ENCODE measurements at places on chromosomes 1 and 21.

- peak; percentile 10 for DNase-seq
These were observed 193.6 kb downstream of the RPS6KC1 start for GRCh38 chr1:213244664-213245091.

DNA sequence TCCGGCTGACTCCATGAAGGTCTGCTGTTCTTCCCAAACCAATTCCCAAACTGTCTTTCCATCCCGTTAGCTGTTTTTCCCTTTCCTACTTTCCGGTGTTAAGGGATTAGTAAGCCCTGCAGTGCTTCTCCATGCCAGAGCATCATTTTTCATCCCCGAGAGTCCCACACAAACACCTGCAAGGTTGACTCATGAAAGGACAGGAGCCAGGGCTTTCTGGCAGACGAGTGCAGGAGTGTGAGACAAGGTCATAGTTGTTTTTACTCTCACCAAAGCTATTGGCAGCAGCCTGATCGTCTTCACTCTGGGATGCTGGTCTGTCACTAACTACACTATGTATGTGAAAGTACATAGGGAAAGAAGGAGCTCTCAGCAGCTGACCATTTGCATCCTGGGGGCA, 10.2 kb upstream of the BECN2 start:
- DNase-seq, result no peak

GRCh38 chr1:29043274-29043965, 80.3 kb downstream of the TMEM200B start:
- no peak for DNase-seq

DNA sequence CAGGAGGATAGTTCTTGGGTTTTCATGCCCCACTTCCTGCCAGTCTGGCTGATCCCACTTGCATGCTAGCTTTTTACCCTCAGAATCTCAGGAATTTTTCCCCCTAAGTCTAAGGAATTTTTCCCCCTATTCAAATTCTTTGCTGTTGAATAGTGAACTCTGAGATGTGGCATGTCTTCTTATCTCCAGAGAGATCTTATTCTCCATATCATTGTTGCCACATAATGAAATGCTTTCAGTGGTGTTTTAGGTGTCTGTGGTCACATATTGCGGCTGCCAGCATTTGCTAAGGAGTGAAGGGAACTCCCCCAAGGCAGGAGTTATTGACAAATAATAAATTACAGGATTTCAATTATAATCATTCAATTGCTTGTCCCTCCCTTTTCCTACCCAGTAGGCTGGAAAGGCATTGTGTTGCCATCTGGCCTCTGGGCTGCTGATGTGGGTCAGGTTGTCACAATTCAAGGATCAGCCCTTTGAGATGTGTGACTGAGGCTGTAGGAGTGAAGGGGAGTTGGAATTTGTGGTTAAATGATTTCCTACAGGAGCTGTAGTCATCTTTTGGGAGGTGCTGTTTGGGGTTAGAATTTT, 3.9 kb upstream of the FLG start:
- no peak for DNase-seq
